ENCODE measurements at places on chromosomes 6 and 20. TPM values are rescaled to one million over a fixed set of nuclear protein-coding genes. Genes with fewer than 3 reads are reported as not detected.

GRCh38 chr6:8218861-8219260 lies 116.5 kb upstream of the EEF1E1 start:
- no peaks in the 10 kb centered on the region for H3K27me3 ChIP-seq
- DNase-seq: no peak
- H3K36me3 ChIP-seq: no peaks in the 10 kb centered on the region
- H3K27ac ChIP-seq: no peak overlapping the region

GRCh38 chr6:3871515-3871914 lies 22.3 kb downstream of the FAM50B start:
- H3K36me3 ChIP-seq: no peaks in the 10 kb centered on the region
- no peak for DNase-seq
- no peak overlapping the region for H3K27ac ChIP-seq
- H3K4me1 ChIP-seq: no peaks in the 10 kb centered on the region
- H3K27me3 ChIP-seq: no peaks in the 10 kb centered on the region
- no peak overlapping the region for H3K4me3 ChIP-seq

GRCh38 chr6:2967936-2968335 lies 3.4 kb downstream of the SERPINB6 start:
- H3K27ac ChIP-seq: no peak overlapping the region
- H3K4me3 ChIP-seq: no peak overlapping the region
- no peak for DNase-seq
- H3K27me3 ChIP-seq: no peaks in the 10 kb centered on the region
- peaks cover 6% of the 10 kb centered on the region for H3K4me1 ChIP-seq
- H3K36me3 ChIP-seq: no peaks in the 10 kb centered on the region

GRCh38 chr6:112298816-112299281 lies 44.5 kb upstream of the LAMA4 start:
- DNase-seq: no peak
- no peaks in the 10 kb centered on the region for H3K4me1 ChIP-seq
- H3K4me3 ChIP-seq: no peak overlapping the region

DNA sequence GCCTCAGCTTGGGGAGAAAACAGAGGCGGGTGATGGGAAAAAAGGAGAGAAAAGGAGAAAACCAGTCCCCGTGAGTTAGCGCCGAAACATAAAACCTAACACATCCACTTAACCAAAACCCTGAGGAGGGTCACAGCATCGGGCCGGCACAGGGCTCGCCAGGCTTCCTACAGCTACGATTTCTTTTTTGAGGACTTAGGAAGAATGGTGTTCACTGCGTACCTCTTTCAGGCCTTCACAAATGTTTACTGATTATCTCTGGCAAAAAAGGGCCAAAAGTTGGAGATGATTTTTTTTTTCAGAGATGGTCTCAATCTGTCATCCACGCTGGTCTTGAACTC lies 48.8 kb downstream of the DSTN start:
- H3K4me1 ChIP-seq: peaks cover 9% of the 10 kb centered on the region
- H3K27me3 ChIP-seq: no peaks in the 10 kb centered on the region
- peaks cover 63% of the 10 kb centered on the region for H3K36me3 ChIP-seq
- DNase-seq: no peak
- no peak overlapping the region for H3K4me3 ChIP-seq
- no peak overlapping the region for H3K27ac ChIP-seq

DNA sequence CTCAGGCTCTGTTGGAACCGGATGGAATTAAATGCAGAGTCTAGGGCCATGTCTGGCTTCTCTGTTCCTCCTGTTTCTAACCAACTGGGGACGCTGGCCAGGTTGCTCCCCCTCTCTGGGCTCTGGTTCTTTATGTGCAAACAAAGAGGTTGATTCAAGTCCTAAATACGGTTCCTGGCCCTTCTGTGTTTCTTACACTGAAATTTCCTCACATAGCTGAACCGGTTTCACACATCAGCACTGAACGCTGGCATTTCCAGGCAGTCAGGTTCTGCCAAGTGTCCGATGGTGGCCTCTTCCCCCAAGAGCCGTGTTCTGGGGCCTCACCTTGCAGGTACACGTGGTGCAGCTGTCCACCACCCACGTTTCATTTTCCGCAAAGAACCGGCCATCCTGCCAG lies 13.5 kb downstream of the THBS2 start:
- H3K27ac ChIP-seq: no peak overlapping the region
- no peaks in the 10 kb centered on the region for H3K27me3 ChIP-seq
- H3K36me3 ChIP-seq: no peaks in the 10 kb centered on the region
- no peak overlapping the region for H3K4me3 ChIP-seq
- DNase-seq: no peak
- no peaks in the 10 kb centered on the region for H3K4me1 ChIP-seq

DNA sequence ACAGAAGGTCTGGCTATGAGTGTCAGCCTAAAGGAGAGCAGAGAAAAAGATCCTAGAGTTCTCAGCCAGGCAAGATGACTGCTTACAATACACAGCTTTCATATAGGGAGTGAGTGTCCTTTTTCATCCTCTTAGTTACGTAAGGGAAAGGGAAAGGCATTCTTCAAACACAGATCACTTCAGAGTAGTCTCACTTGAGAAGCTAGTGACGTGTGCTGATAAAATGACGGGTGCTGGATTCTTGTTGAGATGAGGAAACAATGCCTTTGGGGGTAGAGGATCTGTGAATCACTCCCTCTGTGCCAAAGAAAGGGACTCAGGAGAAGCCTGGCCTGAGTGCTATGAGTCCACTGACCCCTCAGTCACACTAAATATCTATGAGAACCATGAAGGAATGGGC lies 117.3 kb downstream of the QRSL1 start:
- no peak overlapping the region for H3K4me3 ChIP-seq
- peak; percentile 47 for DNase-seq
- no peaks in the 10 kb centered on the region for H3K36me3 ChIP-seq
- H3K27ac ChIP-seq: peak overlapping the region; percentile 97

GRCh38 chr6:143701349-143702234 lies 23.8 kb downstream of the PHACTR2 start:
- no peaks in the 10 kb centered on the region for H3K36me3 ChIP-seq
- peak overlapping the region; percentile 20 for H3K27ac ChIP-seq
- no peak overlapping the region for H3K4me3 ChIP-seq
- DNase-seq: no peak
- peaks cover 23% of the 10 kb centered on the region for H3K4me1 ChIP-seq

GRCh38 chr6:17429383-17430061 lies 36.1 kb downstream of the CAP2 start:
- DNase-seq: no peak
- no peak overlapping the region for H3K4me3 ChIP-seq
- H3K4me1 ChIP-seq: no peaks in the 10 kb centered on the region
- H3K27ac ChIP-seq: no peak overlapping the region
- H3K27me3 ChIP-seq: no peaks in the 10 kb centered on the region
- H3K36me3 ChIP-seq: no peaks in the 10 kb centered on the region

DNA sequence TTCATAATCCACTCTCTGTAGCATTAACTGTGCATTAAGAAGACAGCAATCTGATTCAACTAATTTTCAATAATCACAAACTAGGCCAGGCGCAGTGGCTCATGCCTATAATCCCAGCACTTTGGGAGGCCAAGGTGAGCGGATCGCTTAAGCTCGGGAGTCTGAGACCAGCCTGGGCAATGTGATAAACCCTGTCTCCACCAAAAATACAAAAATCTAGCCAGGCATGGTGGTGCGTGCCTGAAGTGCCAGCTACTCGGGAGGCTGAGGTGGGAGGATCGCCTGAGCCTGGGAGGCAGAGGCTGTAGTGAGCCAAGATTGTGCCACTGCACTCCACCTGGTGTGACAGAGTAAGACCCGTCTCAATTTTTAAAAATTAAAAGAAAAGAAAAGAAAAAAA lies 29.5 kb downstream of the SERPINB9 start:
- no peak overlapping the region for H3K4me3 ChIP-seq
- H3K4me1 ChIP-seq: peaks cover 19% of the 10 kb centered on the region
- DNase-seq: no peak
- no peaks in the 10 kb centered on the region for H3K27me3 ChIP-seq

NOX3 gene
- total RNA-seq: not detected

HSPA1A gene
- total RNA-seq: 193 TPM

All from thyroid gland (tissue), 4 donors.